Tibial nerve (tissue), 4 donors: ENCODE measurements at places on chromosomes 1 and 21. TPM values are rescaled to one million over a fixed set of nuclear protein-coding genes. Genes with fewer than 3 reads are reported as not detected.
A peak's percentile ranks its signal among the peaks of the same experiment; 100 is the strongest.

GRCh38 chr1:77978969-77979876 is at the start of gene FUBP1:
TSS of gene FUBP1 (minus strand) at chr1:77979072. CDS start at chr1:77979004, 68 bp downstream.
- peak; percentile 92 for DNase-seq
- peak within 1 kb of the TSS; percentile 64 for H3K4me3 ChIP-seq
- H3K4me1 ChIP-seq: no peaks in the 10 kb centered on the region
- H3K36me3 ChIP-seq: no peaks in the 10 kb centered on the region
- H3K27me3 ChIP-seq: no peaks in the 10 kb centered on the region

DNA sequence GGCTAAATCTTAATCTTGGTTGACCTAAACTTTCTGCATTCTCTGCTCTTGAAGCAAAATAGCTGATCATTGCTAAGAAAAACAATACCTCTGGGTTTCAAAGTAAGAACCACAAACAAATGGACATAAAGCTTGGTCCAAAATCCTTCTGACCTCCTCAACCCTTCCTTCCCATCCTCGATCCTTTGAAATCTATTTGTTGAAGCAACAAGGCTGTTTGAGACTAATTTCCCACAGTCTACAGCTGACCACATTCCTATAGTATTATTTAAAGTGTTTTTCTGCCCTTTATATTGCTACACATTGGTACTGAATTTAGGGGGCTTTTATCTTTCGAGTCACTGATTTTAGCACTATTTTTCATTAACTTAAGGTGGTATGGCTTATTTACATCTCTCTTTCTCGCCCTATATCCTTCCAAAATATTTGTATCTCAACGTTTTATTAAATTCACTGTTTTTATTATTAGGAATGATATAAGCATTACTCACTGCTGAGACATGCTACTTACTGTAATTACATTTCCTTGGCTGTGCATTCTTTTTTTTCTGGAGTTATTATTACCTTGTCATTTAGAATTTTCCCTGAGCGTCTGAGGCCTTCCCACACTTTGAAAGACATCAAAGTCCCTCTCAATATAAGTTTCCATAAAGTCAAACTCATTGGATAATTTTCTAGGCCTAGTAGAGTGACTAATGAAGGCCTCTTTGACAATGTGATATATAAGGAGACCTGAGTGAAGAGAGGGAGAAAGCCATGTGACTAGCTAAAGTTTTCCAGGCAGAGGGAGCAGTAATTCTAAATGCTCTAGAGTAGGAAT is 73.9 kb downstream of the RAB3GAP2 start:
- peaks cover 8% of the 10 kb centered on the region for H3K36me3 ChIP-seq
- no peaks in the 10 kb centered on the region for H3K27me3 ChIP-seq
- H3K27ac ChIP-seq: no peak overlapping the region
- DNase-seq: no peak

DNA sequence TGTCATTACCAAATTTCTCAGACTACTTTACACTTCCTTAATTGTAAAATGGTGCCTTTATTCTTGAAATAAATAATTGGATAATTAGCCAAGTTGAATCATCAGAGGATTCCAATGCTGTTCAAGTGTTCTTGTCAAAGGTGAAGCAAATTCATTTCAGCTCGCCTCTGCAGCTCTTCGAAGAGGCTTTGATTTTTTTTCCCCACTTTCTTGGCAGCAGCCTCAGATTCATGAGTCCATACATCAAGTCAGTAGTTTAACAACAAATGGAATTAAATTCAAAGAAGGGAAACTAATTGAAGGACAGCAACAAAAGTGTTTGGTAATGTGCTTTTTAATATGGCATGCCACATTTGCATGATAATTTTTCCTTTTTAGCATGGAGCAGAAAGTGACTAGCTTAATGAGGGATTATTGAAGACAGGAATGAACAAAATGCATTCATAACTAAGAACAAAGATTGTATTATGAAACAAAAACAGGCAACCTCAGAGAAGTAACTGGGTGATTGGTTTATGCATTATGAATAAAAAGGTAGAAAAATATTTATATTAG is 239.0 kb downstream of the USH2A start:
- no peaks in the 10 kb centered on the region for H3K27me3 ChIP-seq
- no peak for DNase-seq
- H3K27ac ChIP-seq: no peak overlapping the region
- peaks cover 19% of the 10 kb centered on the region for H3K4me1 ChIP-seq
- no peak overlapping the region for H3K4me3 ChIP-seq
- no peaks in the 10 kb centered on the region for H3K36me3 ChIP-seq

DNA sequence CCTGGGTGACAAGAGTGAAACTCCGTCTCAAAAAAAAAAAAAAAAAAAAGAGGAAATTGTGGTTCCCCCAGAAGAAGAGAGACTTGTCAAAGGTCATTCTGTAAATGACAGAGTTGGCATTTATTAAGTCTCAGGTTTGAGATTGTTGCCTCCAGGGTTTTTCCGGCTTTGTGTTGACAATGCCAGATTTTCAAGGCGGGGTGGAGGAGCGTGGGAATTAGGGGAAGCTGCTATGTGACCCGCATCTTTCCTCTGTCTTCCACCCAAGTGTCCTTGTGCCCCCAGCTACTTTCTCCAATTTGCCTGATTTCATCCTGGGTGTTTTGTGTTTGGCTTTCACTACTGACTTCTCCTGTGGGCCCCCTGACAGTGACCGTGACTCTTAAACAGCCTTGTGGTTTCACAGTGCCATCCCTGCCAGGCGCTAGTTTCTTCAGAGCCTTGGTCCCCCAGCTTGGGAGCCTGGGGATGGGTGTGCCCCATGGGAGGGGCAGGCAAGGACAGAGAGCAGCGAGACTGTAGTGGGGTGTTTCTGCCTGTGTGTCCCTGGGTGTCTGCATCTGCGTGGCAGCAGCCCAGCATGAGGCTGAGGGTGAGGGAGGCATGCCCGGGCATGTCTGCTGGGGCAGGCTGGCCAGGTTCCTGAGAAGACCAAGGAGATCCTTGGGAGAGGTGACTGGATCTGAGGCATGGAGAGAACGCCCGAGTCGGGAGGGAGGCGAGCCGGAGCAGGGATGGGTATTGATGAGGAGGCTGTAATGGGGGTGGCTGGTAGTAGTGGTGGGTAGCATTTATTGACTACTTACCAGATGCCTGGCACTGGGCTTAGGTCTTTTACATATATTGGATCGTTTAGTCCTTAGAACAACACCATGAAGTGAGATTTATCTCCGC is 46.3 kb downstream of the IER5 start:
- no peak for DNase-seq
- peak overlapping the region; percentile 70 for H3K27ac ChIP-seq
- H3K27me3 ChIP-seq: no peaks in the 10 kb centered on the region
- no peaks in the 10 kb centered on the region for H3K36me3 ChIP-seq
- H3K4me1 ChIP-seq: no peaks in the 10 kb centered on the region

DNA sequence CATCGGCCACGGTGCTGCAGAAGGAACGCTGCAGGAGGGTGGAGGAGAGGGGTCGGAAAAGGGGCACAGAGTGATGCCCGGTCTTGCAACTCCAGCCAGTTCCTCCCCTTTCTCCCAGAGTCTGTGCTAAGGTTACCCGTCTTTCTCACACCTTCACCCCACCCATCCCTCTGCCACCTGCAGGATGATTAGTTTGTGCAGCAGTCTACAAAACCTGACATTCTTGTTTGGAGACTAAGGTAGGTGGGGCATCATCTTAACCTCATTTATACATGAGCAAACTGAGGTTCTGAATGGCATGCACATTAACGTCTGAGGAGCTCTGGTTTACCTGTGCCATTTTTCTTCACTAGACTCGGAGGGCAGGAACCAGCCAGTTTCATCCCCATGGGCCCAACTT is 232.3 kb downstream of the GRIK3 start:
- H3K27me3 ChIP-seq: no peaks in the 10 kb centered on the region
- no peaks in the 10 kb centered on the region for H3K36me3 ChIP-seq
- H3K27ac ChIP-seq: no peak overlapping the region
- no peak overlapping the region for H3K4me3 ChIP-seq

The NLRP3 gene
- total RNA-seq: 4.9 TPM

The HSPB7 gene
- 31.6 TPM for total RNA-seq

GRCh38 chr1:244030481-244031040 is 20.5 kb upstream of the ZBTB18 start:
- H3K36me3 ChIP-seq: no peaks in the 10 kb centered on the region
- H3K4me3 ChIP-seq: no peak overlapping the region
- DNase-seq: no peak
- H3K4me1 ChIP-seq: no peaks in the 10 kb centered on the region
- H3K27me3 ChIP-seq: no peaks in the 10 kb centered on the region
- no peak overlapping the region for H3K27ac ChIP-seq

The LCK gene
- total RNA-seq: 1.1 TPM

DNA sequence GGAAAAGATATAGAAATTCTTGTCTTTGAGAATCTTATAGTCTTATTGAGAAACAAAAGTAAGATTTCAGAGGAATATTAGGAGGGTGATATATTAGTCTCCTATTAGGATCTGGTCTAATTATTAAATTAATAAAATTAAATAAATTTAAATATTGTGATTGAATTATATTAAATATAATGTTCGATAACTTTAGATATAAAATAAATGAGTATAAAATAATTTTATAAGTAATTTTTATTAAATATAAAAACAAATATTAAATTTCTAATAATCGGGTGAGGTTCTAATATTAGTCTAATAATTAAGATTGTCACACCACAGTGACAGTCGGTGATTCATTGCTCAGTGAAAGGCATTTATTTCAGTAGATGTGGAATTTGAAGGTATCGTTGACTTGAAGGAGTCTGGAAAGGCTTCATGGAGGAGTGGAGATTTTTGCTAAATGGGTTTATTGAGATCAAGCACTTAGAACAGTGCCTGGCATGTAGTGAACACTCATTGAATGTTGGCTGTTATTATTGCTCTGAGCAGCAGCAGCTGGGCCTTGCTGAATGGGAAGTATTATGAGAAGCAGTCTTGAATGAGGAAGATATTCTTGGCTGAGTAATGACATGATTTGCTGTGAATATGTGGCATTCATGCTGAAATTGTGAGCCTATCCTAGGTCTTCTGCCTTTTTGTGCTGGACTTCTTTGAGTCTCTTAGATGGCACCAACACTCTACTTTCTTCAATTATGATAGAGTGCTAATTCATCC is 74.6 kb downstream of the USP25 start:
- no peak for DNase-seq
- H3K27ac ChIP-seq: no peak overlapping the region
- H3K4me3 ChIP-seq: no peak overlapping the region

DNA sequence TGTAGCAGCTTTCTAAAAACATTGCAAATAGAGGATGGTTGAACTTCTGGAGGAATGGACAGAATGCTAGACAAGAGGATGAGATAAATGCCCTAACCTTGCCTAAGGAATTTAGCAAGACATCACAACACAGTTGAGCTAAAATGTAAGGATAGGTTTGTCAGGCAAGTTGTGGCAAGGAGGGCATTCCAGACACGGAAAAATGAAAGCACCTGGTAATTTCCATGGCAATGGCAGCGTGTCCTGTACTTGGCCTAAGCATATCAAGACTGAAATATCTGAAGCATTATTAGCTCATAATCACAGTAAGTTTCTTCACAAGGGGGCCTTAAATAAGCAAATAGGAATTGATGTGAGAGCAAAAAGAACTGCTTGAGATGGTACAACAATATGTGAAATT is 105.1 kb upstream of the USP25 start:
- H3K36me3 ChIP-seq: no peaks in the 10 kb centered on the region
- H3K27ac ChIP-seq: no peak overlapping the region

The KRTAP7-1 gene
- total RNA-seq: not detected
